ENCODE measurements at places on chromosomes 2 and 18.

- no peak for DNase-seq
- no peaks in the 10 kb centered on the region for H3K4me1 ChIP-seq
- no peak overlapping the region for H3K27ac ChIP-seq
These were observed 1764.1 kb upstream of the CELF4 start for GRCh38 chr18:39329496-39330275.

DNA sequence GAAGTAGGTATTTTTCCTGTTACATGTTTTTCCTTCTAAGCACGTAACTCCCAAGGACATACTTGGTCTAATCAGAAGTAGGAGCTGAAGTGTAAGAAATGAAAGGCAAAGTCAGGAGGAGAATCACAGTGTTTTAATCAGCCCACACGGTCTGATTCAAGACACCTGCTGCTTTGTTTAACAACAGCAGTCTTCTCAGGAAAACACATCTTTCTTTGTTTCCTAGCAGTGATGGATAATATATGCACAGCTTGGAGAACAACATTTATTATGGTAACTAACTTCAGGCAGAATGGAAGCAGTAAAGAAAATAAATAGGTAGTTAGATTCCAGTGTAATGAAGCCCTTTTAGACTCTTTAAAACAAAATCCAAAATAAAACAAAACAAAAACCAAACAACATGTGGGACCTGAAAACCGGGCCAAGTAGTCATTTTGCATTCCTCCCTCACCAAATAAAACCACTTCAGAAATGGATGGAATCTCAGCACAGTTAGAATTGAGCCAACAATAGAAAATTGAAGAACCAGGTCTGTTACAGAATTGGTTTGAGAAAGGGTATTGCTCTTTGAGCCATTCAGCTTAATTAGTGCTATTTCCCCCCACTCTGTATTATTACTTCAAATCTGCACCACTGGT lies 61.1 kb upstream of the UGP2 start:
- H3K27me3 ChIP-seq: no peaks in the 10 kb centered on the region
- DNase-seq: no peak
- H3K36me3 ChIP-seq: no peaks in the 10 kb centered on the region
- H3K27ac ChIP-seq: no peak overlapping the region
- H3K4me1 ChIP-seq: no peaks in the 10 kb centered on the region
- H3K4me3 ChIP-seq: no peak overlapping the region

- DNase-seq: peak; percentile 46
- no peaks in the 10 kb centered on the region for H3K4me1 ChIP-seq
- H3K27me3 ChIP-seq: no peaks in the 10 kb centered on the region
- H3K36me3 ChIP-seq: no peaks in the 10 kb centered on the region
- peak overlapping the region; percentile 48 for H3K4me3 ChIP-seq
These were observed 238.5 kb upstream of the ERBB4 start for GRCh38 chr2:212777020-212777491.

GRCh38 chr2:30037016-30037415 lies 109.8 kb upstream of the YPEL5 start:
- no peak overlapping the region for H3K4me3 ChIP-seq
- H3K4me1 ChIP-seq: no peaks in the 10 kb centered on the region
- H3K27me3 ChIP-seq: no peaks in the 10 kb centered on the region
- no peak overlapping the region for H3K27ac ChIP-seq

DNA sequence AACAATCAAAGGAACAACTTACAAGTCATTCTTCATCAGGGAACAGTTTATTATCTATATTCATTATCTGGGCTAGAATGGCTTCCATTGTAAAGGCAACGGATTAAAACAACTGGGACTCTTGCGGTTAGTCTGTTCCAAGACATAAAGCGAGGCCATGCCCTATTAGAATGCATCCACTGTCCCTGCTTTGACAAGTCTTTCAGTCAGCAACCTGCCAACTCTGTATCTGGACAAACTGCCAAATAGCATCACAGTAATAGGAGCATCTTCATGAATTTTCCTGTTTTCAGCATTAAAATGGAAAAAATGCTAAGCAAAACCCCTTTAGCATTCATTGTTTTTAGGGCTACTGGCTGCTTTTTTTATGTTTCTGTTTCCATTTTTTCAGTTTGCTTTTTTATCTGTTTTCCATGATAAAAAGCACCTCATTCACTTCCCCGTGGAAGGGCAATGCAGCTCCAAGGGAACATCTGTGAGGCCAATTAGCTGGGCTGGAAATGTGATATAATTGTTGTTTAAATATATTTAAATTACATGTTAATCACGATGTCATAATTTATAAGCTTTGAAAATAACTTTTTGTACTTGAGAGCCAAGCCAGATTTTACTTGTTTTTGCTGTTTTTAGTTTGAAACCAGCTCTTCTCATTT lies 834.3 kb downstream of the CPS1 start:
- no peaks in the 10 kb centered on the region for H3K4me1 ChIP-seq
- H3K4me3 ChIP-seq: no peak overlapping the region
- H3K27ac ChIP-seq: no peak overlapping the region
- no peak for DNase-seq
- H3K27me3 ChIP-seq: no peaks in the 10 kb centered on the region
- H3K36me3 ChIP-seq: no peaks in the 10 kb centered on the region

DNA sequence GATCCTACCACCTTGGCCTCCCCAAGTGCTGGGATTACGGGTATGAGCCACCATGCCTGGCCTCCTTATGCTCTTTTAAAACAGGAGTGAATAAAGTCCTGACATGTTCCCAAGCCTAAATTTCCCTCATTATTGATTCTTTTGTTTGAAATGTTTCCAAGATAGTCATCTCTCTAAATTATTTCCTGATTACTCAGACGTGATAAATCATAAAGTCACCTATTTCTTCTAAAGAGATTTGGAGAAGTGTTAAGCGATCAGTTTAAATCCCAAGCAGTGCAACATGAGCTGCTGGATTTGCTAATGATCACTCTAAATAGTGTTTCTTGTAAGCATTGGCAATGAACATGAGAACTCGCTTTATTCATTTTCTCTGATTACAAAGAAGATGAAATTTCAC lies 51.8 kb downstream of the PMAIP1 start:
- no peak for DNase-seq
- H3K36me3 ChIP-seq: no peaks in the 10 kb centered on the region
- no peak overlapping the region for H3K4me3 ChIP-seq
- H3K27ac ChIP-seq: no peak overlapping the region
- no peaks in the 10 kb centered on the region for H3K27me3 ChIP-seq

- no peak overlapping the region for H3K27ac ChIP-seq
- peaks cover 40% of the 10 kb centered on the region for H3K36me3 ChIP-seq
- no peak for DNase-seq
- no peak overlapping the region for H3K4me3 ChIP-seq
- peaks cover 3% of the 10 kb centered on the region for H3K4me1 ChIP-seq
These were observed 260.2 kb downstream of the NBAS start for GRCh38 chr2:15300624-15301573.

DNA sequence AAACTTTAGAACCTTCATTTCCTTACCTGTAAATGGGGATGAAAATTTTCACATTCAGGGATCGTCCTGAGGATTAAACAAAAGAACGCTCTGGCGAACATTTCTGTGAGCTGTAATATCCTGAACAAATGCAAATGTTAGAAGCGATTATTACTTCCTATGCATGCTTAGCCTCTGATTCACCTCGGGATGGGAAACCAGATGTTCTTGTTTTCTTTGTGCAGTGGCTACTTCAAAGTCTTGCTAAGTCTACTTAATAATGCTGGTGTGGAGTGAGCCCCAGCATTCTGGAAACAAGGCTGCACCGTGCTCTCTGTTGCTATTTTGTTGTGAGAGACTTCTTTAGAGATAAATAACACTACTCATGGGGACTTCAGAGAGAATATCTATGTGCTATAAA lies 119.1 kb upstream of the PELI1 start:
- no peaks in the 10 kb centered on the region for H3K36me3 ChIP-seq
- no peaks in the 10 kb centered on the region for H3K27me3 ChIP-seq
- H3K4me1 ChIP-seq: peaks cover 14% of the 10 kb centered on the region
- peak overlapping the region; percentile 75 for H3K27ac ChIP-seq
- H3K4me3 ChIP-seq: peak overlapping the region; percentile 25

DNA sequence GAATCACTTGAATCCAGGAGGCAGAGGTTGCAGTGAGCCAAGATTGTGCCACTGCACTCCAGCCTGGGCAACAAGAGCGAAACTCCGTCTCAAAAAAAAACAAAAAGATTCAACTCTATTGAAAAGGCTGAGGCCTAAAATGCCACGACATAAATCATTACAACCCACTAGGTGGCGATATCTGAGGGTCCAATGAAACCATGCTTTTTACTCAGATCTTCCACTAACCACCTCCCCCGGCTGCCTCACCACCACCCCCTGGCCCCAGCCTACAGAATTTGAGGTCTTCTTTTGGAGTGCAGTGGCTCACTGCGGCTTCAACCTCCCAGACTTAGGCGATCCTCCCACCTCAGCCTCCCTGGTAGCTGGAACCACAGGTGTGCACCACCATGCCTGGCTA lies 57.5 kb downstream of the AP1S3 start:
- peaks cover 3% of the 10 kb centered on the region for H3K36me3 ChIP-seq
- no peaks in the 10 kb centered on the region for H3K27me3 ChIP-seq
- no peaks in the 10 kb centered on the region for H3K4me1 ChIP-seq

DNA sequence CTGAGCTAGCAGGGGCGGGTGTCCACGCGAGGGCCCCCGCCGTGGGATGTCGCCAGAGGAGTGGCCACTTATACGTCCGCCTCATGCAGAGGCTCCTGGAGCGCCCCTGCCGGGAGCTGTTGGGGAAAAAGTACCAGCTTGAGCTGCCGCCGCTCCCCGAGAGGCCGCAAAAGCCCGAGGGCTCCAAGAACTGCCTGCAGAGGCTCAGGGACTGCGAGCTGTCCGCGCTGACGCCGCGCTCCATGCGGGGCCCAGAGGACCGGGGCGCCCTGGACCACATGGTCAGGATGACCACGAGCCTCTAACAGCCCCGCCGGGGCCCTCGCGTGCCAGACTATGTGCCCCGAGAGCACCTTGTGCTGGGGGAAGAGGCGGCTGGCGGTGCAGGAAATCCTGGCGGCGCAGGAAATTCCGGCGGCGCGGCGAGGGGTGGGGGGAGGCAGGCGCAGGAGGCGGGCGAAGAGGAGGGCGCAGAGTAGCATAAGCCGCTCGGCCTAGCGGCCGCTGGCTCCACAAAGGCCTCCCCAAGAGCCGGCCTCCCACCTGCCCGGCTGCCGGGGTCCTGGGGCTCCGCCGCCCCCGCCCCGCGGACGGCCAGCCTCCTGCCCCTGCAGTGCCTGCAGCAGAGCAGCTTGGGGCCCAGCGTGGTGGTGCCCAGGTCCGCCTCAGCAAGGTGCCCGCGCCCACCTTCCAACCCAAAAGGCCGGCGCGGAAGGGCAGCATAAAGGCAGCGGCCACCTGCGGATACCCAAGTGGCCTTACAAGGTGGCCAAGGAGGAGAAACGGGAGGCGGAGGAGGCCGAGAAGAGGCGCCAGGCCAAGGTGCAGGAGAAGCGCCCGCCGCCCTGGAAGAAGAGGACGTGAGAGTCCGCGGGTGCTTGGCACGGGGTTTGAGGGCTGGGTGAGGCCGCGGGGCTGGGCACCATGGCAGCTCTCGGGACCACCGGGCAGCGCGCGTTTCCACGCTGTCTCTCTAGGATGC lies 42.1 kb upstream of the TRIM43B start:
- H3K27me3 ChIP-seq: no peaks in the 10 kb centered on the region
- DNase-seq: no peak
- peaks cover 14% of the 10 kb centered on the region for H3K4me1 ChIP-seq
- H3K27ac ChIP-seq: no peak overlapping the region

GRCh38 chr18:48679236-48679635 lies 140.4 kb downstream of the CTIF start:
- no peak overlapping the region for H3K4me3 ChIP-seq
- H3K4me1 ChIP-seq: peaks cover 27% of the 10 kb centered on the region
- no peak overlapping the region for H3K27ac ChIP-seq
- peaks cover 44% of the 10 kb centered on the region for H3K36me3 ChIP-seq

- no peaks in the 10 kb centered on the region for H3K27me3 ChIP-seq
- no peak overlapping the region for H3K27ac ChIP-seq
- H3K4me1 ChIP-seq: peaks cover 6% of the 10 kb centered on the region
- H3K4me3 ChIP-seq: no peak overlapping the region
These were observed 268.1 kb downstream of the PTGR3 start for GRCh38 chr18:74940856-74941255.

DNA sequence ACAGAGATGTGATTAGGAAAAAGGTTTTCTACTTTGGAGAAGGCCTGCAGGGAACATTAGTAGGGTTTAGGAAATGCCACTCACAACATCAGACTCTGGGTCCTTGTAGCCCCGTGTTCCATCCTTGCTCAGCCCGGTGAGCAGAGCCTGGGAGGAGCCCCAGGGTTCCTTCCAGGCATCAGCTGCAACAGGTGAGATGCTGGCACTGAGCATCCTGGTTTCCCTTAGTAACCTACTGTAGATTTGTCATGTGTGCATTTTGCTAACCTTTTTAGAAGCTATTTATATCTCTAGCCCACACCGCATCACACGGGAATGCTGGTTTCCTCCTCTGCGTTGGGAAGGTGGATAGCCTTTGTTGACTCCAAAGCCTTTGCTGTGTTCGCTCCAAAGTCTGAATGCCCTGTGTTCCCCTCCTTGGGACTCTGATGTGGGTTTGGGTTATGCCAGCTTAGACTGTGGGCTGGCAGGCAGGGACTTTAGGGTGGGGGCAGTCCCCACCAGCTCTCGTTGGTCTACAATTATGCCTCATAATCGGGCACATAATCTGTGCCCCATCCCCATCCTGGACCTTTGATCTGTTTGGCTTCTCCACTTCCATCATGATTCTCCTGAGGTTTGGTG lies 69.3 kb downstream of the TMEM247 start:
- no peaks in the 10 kb centered on the region for H3K27me3 ChIP-seq
- no peak overlapping the region for H3K4me3 ChIP-seq
- H3K4me1 ChIP-seq: peaks cover 1% of the 10 kb centered on the region
- peaks cover 79% of the 10 kb centered on the region for H3K36me3 ChIP-seq
- no peak overlapping the region for H3K27ac ChIP-seq

DNA sequence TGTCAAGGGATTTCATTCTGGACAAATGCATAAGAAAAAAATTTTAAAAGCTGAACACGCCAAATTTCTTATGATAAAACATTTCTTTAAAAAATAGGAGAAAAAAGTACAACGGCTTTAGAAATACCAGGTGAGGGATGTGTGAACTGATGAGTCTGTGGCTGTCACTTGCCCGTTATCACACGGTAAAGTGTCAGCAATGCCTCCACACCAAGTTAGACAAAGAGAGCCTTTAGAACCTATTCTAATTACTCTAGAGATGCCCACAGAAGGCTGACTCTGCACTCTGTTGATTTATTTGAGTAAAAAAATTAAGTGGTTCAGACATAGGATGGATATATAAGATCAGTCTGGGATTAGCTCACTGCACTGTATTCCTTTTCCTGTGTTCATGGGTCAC lies 523.8 kb downstream of the RNF144A start:
- H3K36me3 ChIP-seq: no peaks in the 10 kb centered on the region
- DNase-seq: no peak
- H3K4me1 ChIP-seq: no peaks in the 10 kb centered on the region
- H3K27me3 ChIP-seq: no peaks in the 10 kb centered on the region
- H3K27ac ChIP-seq: no peak overlapping the region
- H3K4me3 ChIP-seq: no peak overlapping the region

GRCh38 chr2:119078796-119079195 lies 79.8 kb downstream of the C1QL2 start:
- DNase-seq: no peak
- no peaks in the 10 kb centered on the region for H3K4me1 ChIP-seq

- H3K27me3 ChIP-seq: no peaks in the 10 kb centered on the region
- DNase-seq: no peak
- H3K27ac ChIP-seq: no peak overlapping the region
- no peaks in the 10 kb centered on the region for H3K36me3 ChIP-seq
- H3K4me3 ChIP-seq: no peak overlapping the region
These were observed 92.9 kb upstream of the LCLAT1 start for GRCh38 chr2:30354150-30354549.
